NCI-H2227 treated with DMSO at 0.1 percent for 48 hours (cell line): ENCODE measurements at places on chromosomes 6 and 20.

DNA sequence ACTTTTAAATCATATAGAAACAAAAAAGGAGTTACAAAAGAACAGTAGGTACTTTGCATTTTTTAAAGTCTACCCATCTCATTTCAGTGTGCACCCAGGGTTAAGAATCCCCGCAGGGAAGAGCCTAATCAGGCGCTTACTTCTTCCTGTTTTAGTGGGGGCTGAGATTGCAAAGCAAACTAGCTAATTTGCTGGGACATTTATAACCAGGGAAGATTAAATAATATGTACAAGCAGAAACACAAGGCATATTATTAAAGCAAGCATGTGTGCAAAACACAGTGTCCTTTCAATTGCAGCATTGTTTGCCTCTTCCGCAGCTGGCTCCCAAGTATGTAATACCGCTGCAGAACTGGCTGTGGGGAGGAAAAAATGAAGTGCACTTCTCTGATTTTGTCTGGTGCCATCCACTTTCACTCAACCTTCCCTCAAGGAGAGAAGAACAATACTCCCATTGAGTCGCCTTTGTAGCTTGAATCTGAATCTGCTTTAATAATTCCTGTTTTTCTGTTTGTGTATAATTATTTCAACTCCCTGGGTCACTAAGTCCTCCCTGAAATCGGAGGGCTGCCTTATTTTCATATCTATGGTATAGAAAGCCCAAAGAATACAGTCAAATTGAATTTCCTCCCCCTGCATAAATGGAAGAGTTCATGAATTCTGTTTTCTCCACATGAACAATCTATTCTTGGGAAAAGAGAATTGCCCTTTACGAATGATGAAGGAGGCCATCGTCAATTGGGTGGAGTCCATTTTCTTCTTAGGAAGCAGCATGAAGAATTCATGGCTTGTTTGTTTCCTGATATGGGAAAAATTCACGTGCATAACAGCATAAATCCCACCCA lies 23.3 kb upstream of the BCAS1 start:
- DNase-seq: peak; percentile 42

GRCh38 chr6:58113960-58114359 lies 796.5 kb downstream of the PRIM2 start:
- no peak for DNase-seq

GRCh38 chr6:20924911-20925543 lies 390.8 kb downstream of the CDKAL1 start:
- no peak for DNase-seq

- DNase-seq: no peak
Measured at GRCh38 chr6:42952389-42952788, 8.2 kb upstream of the GNMT start.

GRCh38 chr20:61599061-61599531 lies 347.0 kb downstream of the CDH4 start:
- no peak for DNase-seq

DNA sequence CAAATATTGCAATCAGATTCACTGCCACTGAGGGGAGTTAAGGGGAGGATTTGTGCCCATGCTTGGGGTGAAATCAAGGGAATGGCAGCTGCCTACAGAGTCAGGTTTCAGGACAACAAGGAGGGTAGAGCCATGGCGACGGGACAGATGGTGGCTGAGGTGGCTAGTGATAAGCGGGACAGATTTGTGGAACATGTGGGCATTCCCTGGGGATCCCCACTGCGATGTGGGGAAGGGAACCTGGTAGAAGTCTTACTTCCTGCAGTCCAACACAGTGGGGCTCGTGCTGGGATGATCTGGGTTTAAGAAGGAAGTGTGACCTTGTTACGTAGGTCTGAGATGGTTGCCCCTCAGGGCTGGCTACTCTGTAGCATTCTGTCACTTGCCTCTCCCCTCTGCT lies 292.0 kb upstream of the JARID2 start:
- DNase-seq: no peak

GRCh38 chr20:18005170-18005989 lies 36.6 kb downstream of the MGME1 start:
- no peak for DNase-seq

GRCh38 chr20:64133951-64134407 lies 26.6 kb upstream of the NPBWR2 start:
- no peak for DNase-seq

- DNase-seq: no peak
Measured at GRCh38 chr6:169263836-169264608, 10.4 kb upstream of the THBS2 start.

- DNase-seq: no peak
Measured at GRCh38 chr6:130206479-130206878, 16.3 kb downstream of the SAMD3 start.

GRCh38 chr6:152571943-152572337 lies 65.2 kb downstream of the SYNE1 start:
- DNase-seq: no peak

DNA sequence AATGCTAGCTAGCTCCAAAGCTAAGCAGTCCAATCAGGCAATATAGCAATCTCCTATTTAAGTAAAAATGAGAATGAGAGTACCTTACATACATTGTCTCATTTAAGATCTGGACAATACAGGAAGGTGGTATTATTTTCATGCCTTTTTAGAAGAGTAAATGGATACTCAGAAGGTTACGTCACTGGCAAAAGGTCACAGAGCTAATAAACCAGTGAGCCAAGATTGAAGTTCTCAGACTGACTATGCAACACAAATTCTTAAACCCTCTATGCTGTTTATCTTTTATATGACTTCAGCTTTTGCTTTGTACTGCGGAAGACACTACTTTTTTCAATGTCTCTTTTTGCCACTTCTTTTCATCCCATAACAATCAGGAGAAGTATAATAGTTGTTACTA lies 135.2 kb upstream of the PRL start:
- DNase-seq: no peak

DNA sequence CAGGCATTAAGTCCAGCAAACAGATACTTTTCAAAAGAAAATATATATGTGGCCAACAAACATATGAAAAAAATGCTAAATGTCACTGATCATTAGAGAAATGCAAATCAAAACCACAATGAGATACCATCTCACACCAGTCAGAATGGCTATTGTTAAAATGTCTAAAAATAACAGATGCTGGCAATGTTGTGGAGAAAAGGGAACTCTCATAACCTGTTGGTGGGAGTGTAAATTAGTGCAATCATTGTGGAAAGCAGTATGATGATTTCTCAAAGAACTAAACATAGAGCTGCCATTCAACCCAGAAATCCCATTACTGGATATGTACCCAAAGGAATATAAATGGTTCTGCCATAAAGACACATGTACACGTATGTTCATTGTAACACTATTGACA lies 20.6 kb downstream of the KCNQ5 start:
- no peak for DNase-seq

DNA sequence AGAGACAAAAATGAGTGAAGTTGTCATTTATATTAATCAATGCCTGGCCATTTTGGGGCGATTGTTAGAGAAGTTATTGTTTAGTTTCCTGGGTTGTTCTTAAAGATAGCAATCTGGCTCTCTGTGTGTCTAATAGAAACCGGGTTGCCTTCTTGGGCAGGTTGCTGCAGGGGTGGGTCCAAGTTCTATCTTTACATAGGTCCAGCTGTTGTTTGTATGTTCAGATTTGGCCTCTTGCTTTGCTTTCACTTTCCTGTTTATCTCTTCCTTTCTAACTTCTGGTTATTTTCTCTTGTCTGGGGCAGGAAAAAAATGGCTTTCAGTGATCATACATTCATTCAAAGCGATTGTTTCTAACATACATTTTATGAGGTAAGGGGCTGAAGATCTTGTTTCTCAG lies 128.4 kb upstream of the NOX3 start:
- no peak for DNase-seq

GRCh38 chr6:144214029-144214428 lies 63.7 kb downstream of the STX11 start:
- no peak for DNase-seq

- no peak for DNase-seq
Measured at GRCh38 chr6:21438237-21438985, 155.1 kb upstream of the SOX4 start.

DNA sequence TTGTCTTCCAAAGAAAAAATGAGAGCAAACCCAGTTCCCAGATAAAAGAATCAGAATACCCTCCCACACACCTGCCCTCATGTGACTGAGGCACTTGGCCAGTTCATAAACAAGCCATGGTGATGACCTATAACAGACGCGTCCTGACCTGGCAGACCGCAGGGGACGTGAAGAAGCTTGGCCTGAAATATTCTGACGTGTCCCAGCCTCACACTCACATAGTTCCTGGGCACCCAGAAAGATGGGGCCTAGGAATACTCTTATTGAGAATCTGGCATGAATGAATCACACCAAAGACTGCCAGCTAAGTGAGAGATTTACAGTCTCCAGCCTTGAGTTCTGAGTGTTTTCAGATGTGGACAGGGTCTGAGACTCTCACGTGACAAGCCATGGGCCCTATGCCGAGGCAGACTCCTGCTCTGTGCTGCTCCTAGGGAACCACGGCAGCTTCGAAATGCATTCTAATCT lies 17.2 kb upstream of the MAP3K4 start:
- no peak for DNase-seq

- DNase-seq: no peak
Measured at GRCh38 chr6:161549977-161550655, 276.3 kb upstream of the AGPAT4 start.

- no peak for DNase-seq
Measured at GRCh38 chr20:25195962-25196785, 662 bp downstream of the ENTPD6 start.

- DNase-seq: no peak
Measured at GRCh38 chr6:167760979-167761793, 65.5 kb upstream of the AFDN start.

DNA sequence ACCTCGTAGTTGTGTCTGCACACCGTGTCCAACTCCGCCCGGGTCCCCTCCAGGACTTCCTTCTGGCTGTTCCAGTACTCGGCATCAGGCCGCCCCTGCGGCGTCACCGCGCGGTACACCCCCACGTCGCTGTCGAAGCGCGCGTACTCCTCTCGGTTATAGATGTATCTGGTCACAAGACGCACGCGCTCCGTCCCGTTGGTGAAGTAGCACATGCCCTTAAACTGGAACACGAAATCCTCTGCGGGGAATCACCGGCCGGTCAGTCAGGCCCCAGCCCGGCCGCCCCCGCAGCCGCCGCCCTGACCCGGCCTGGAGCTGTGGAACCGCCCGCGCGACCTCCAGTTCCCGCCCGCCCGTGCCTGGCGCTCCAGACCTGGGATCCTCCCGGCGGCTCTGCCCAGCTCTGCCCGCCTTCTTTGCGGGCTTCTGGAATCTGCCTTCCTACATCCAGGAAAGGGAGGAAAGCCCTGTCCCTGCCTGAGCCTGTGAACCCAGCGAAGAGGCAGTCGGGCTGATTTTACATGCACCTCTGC lies 1.6 kb downstream of the HLA-DQB1 start:
- no peak for DNase-seq

GRCh38 chr6:85458782-85459181 lies 8.9 kb downstream of the NT5E start:
- DNase-seq: no peak

DNA sequence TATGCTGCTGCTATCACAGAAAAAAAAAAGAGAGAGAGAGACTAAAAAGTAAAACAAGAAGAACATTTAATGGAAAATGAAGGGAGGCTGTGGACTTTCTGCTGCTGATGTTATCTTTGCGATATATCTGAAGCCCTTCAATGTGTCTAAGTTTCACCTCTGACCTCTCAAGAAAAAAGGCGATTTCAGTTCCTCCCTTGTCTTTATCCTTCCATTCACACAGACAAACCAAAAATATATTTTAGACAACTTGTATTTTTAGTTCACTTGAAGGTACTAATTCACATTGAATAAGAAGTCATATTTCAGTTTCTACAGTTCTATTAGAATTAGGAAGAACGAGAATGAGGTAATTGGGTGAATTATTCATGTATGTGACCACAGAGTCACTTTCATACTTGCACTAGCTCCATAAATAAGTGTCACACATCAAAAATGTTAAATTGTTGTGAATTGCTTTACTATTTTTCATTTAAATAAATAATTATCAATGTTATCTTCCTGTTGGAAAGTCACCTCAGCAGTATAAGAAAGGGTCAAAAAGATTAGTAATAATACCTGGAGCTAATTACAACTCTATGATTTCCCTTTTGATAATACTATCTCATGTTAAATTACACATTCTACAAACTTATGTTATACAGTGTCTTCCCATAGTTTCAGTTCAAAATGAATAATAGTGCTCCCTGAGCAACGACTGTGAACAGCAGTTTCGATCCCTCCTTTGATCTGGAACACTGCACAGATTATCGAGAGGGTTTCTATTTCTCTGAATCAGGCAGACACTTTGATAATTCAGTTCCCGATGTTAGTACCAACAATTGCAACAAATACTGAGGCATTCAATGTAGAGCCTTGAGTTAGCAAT lies 85.2 kb upstream of the PLCB4 start:
- DNase-seq: no peak

DNA sequence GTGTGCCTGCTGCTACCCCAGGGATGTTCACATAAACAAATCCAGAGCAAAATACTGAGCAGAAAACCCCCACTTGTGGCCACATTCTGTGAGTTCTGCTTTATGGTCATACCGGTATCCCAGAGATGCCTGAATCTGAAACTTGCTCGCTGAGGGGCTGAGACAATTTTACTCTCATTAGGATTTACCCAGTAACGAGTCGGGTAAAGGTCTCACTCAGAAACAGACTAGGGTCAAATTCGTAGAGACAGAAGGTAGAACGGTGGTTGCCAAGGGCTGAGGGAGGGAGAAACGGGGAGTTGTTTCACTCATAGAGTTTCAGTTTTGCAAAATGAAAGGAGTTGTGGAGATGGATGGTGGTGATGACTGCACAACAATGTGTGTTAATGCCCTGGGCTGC lies 45.4 kb upstream of the NKX2-2 start:
- DNase-seq: no peak

DNA sequence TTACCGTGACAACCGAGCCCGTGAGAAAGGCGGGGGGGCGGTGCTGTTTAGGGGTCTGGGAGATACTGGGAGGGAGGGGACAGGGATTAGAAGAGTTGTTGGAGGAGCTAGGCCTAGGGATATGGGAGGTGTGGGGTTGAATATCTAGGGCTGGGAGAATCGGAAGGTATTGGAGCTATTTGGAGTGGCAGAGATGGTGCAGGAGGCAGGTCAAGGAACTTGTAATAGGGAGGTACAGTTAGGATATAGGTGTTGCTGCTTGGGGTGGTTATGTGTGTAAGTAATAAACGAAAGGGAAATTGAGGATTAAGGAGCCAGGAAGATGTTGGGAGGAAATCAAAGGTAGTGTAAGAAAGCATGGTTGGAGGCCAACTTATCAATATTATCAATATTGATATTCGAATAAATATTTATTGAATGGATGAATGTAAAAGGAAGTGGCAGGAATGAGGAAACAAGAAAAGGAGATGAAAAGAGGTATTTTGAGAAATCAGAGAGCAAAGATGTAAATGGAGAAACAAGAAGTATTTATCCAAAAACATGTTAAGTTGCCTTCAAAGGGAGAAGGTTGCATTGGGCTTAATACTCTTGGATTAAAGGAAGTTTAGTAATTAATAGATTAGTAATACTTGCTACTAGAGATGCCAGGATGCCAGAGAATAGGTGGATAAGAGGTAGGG lies 602 bp downstream of the PPP1R11 start:
- DNase-seq: no peak

DNA sequence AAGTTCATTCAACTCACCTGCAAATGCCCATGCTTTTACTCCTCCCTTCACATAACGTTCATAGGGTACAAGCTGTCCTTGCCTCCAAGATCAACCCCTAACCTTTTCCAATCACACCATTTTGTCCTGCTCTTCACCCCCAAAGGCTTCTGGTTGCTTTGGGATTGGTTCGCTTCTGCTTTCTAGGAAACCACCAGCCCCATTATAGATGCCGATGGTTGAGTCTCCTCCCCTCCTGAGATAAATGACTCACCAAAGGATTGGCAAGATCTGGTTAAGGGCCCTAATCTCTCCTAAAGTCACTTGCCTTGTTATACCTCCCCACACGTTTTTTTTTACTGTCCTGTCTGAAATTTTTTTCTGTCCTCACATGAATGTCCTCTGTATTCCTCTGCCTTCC lies 311.4 kb downstream of the HACE1 start:
- DNase-seq: no peak
